ENCODE measurements at places on chromosomes 12 and 14. TPM values are rescaled to one million over a fixed set of nuclear protein-coding genes. Genes with fewer than 3 reads are reported as not detected.

The DNM1L gene
- polyA plus RNA-seq = 163 TPM

The SLC6A12 gene
- 0.67 TPM for polyA plus RNA-seq

The PTPN21 gene
- polyA plus RNA-seq = 4.0 TPM

The DACT1 gene
- 1.9 TPM for polyA plus RNA-seq
